Stimulated activated CD8-positive, alpha-beta memory T cell treated with anti-CD3 and anti-CD28 coated beads, Interleukin-15, amount 100 ng/mL, for 24 hours (primary cell): ENCODE measurements at places on chromosomes 2 and 18.

DNA sequence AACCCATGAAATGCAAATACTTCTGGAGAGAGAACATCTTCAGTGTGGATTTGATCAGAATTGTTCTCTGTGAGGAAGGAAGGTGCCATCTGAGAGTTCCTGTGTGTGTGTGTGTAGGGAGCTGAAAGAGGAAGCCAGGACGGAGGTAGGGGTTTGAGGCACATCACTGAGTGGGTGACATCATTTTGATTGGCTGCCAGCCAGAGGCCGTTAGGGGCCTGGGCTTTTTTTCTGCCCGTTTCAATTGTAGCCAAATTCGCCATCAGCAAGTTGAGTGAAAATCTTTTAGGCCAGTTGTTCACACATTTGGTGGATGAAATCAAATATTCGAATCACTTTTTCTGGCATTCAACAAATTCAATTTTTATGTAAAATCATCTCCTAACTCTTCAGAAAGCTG, 48.9 kb downstream of the TSN start:
- no peak for DNase-seq

DNA sequence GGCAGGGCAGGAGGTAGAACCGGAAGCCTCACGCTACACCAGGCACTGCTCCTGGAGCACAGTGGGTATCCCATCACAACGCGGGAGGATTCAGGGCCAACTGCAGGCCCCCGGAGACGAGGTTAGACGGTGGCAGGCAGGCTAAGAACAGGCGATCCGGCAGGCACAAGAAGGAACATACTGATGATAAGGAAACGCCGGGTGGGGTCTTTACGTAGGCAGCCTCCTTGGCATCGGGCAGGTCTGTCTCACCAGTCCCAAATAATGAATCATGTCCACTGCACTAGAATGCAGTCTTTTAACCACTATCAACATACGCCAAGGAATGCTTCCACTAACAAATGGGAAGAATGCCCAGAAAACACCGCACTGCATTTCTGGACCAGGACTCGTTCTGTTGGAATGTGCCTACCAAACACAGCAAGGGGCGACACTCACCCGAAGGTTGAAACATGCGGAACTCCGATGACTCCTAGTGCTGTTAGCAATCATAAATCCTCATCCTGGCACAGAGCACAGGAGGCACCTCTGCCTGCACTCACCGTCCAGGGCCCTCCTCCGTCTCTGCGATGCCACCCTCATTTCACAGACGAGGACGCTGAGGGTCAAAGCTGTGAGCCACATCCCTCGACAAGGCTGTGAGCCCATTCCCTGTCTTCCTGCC, 35.2 kb downstream of the ZNF516 start:
- DNase-seq: no peak

DNA sequence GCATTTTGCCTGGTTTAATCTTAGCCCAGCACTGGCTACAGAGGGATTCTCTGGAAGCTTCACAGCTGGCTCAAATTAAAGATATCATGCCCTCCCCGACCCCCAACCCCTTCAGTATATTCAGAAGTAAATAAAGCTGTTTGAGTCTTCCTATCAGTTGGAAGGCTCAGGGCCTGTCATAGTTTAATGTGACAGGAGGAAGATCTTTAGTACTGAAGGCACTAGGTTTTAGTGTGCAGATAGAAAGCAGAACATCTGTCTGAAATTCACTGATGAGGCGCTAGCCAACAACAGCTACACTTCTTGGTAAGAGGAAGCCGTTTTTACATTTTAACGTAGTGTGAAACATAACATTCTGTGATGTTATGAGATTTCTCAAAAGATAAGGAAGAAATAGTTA, 969.1 kb upstream of the CDH2 start:
- no peak for DNase-seq

- no peak for DNase-seq
Measured at GRCh38 chr2:4130651-4131050, 427.3 kb downstream of the DCDC2C start.

GRCh38 chr2:219596954-219597551, 604 bp upstream of the STK11IP start:
- no peak for DNase-seq

DNA sequence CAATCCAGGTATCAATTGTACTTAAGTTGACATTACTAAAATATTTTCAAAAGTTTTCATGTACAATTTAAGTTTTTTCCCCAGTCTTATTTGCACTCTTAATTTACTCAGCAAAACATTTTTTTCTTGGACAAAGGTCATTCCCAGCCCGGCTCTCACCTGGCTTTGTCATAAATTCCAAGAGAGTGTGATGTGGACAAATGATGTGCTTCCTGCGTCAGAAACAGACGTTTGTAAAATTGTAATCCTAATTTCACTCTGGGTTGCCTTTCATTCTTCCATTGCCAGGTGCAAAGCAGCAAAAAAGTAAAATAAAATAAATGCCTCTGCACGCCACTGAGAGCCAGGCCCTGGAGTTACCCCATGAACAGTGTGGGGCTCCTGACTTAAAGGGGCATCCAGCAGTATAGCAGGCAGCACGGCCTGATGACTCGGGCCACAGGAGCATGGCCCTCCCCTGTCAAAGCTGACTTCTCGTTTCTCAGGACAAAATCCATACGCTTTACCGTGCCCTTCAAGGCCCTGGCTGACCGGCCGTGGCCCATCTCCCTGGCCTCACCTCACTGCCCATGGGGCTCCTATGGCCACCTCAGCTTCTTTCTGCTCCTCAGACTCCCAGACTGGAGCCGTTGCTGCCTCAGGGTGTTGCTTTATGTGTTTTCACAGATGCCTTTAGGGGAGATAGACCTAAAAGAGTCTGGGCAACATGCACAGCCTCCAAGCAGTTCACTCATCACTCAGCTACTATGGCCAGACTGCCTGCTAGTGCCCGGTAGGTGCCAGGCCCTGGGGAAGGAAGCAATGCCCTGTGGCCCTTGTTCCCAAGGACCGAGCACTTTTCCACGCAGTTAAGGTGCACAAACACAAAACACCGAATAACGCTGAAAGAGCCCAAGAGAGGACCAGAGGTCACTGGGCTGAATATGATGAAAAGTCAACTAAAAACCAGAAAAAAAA, 7.6 kb upstream of the TMEM185B start:
- no peak for DNase-seq

DNA sequence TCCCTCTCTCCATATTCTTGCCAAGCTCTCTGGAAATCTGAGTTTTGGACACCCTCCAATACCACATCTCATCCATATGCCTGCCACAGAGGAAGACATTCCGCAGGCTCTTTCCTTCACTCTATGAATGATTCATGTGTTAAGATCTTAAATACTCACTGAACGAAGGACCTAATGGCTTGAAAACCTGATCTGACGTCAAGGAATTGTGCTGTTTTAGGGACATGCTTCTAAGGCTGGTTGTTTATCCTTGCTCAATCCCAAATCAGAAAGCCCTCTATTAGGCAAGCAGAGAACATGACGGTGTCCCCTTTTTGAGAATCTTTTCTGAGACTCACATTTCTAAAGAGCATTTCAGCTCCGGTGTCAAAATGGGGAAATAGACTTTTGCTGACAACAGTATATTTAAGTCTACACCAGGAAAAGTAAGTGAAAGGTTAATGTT, 83.7 kb upstream of the GALNT5 start:
- no peak for DNase-seq

- DNase-seq: no peak
Measured at GRCh38 chr2:25405611-25406295, 64.0 kb upstream of the DNMT3A start.

DNA sequence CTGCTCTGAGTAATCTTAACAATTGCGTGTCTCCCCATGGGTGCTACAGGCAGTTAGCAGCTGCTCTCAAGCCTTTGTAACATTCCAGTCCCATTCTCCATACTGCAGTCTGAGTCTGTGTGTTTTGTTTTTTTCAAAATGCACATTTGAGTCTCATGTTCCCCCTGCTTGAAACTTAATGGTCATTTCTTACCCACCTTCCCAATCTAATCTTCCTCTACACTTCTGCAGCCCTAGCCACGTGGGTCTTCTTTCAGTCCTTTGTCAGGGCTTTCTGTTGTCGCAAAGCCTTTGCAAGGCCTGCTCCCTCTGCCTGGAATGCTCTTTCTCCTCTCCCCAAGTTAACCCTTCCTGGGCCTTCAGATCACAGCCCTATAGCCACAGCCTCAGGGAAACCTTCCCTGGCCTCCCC, 24.5 kb downstream of the ELAC1 start:
- DNase-seq: no peak

GRCh38 chr2:217599906-217600305, 402.9 kb downstream of the TNS1 start:
- no peak for DNase-seq

GRCh38 chr2:66583881-66584280, 149.0 kb downstream of the MEIS1 start:
- no peak for DNase-seq

DNA sequence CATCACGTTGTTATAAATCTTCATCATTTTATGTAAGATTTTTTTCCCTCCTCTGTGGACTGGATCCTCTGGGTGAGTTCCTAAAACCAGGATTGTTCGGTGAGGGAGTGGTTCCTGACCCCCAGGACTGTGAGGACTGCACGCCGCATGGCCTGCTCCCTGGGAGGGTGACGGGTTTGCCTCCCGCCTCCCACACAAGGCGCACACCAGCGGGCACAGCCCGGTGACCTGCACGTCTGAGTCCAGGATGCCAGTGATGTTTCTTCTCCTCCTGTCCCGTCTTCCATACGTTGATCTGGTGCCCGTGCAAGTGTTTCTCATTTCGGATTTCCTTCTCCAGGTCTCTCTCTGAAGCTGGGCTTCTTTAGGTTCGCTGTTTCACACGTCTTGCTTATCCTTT, 27.1 kb downstream of the CTDP1 start:
- no peak for DNase-seq

- DNase-seq: no peak
Measured at GRCh38 chr2:2588777-2589176, 257.7 kb upstream of the MYT1L start.

GRCh38 chr2:60366135-60366712, 187.2 kb downstream of the BCL11A start:
- DNase-seq: no peak

- no peak for DNase-seq
Measured at GRCh38 chr2:145524836-145525235, 1004.9 kb upstream of the ZEB2 start.

DNA sequence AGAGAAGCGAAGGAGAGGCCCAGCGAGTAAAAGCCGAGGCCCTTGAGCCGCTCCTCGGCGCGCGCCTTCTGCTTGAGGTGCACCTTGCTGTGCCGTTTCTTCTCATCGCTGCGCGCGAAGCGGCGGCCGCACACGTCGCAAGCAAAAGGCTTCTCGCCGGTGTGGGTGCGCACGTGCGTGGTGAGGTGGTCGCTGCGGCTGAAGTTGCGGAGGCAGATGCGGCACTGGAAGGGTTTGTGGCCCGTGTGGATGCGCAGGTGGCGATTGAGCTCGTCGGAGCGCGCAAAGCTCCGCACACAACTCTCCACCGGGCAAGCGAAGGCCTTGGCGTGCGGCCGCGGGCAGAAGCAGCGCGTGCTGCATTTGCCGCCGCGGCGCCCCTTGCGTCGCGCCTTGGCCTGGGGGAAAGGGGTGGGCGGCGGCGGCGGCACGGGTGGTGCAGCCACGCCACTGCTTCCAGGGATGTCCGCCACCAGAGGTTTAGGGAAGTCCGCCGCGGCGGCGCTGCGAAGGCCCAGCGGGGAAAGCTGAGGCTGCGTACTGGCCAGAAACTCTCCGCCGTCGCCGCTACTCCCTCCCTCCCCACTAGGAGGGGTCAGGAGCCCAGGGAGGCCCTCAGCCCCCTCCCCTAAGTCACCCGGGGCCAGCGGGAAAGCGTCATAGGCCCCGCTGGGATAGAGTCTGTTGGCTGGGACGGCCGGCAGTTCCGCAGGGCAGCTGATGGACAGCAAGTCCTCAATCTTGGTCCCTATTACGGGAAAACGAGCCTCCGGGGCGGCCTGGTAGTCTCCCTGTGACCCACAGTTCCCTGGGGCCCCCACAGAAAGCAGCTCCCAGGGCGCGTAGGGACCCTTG, 1.7 kb downstream of the EGR4 start:
- DNase-seq: no peak

DNA sequence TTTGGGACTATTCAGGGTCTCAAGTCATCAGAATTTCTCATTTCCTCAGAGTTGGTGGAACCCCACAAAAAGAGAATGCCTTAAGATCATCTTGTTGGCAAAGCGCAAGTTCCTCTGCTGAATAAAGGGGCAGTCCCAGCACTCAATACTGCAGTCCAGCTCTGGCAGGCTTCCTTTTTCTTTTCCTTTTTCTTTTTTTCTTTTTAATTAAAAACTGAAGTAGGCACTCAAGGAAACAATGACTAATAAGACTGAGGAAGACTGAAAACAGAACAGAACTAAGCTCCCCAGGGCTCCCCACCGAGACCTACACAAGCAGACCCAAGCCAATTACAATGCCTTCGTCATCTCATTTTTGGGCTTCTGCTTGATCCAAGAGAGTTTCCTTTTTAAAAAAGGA, 82.0 kb downstream of the STK39 start:
- DNase-seq: no peak

DNA sequence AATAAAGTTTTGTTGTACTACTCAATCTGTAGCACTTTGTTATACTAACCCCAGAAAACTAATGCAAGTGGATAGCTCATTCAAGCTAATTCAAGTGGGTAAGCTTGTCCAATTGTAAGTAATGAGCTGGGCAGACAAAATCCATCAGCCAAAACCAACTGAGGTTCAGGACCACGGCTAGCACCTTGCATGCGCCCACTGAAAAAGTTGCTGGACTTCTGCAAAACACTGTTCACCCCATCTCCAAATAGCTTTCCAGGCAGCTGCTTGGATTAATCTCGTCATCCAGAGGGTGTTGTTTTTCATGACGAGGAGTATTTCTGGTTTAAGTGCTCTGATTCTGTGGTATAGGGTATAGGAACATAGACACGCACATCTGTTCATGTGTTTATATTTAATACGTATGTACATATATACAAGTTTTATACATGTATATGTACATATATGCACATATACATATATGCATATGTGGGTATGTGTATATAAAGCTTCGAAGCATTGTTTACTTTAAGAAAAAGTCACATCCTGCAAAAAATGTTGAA, 307.5 kb downstream of the GALR1 start:
- DNase-seq: no peak

DNA sequence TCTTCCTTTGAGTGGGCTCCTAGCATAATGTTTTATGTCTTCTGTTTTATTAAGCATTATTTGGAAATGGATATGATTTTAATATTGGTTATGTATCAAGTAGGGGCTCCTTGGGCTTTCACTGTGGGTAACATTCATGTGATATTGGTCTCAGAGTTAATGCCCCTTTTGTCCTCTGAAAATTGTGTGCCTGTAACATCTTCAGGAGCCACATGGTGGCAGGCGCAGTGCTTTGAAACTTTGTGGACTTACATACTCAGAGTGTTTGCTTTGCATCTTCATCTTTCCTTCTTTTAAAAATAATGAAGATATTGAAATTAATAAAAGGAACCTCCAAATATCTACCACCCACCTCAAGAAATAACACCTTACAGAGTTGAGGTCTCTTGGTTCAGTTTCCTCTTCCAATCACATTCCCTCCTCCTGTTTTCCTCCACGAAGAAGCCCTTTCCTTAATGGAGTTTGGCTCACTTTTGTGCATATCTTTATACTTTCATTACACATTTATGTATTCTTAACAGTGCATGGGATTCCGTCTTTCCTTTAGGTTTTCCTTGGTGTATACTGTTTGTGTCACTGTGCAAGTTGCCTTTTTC, 73.5 kb downstream of the LIMS1 start:
- no peak for DNase-seq

- no peak for DNase-seq
Measured at GRCh38 chr2:109265369-109265768, 136.4 kb downstream of the SH3RF3 start.

- no peak for DNase-seq
Measured at GRCh38 chr18:32891797-32892196, 119.0 kb upstream of the KLHL14 start.
